ENCODE measurements at places on chromosomes 12 and 14.
A peak's percentile ranks its signal among the peaks of the same experiment; 100 is the strongest.

DNA sequence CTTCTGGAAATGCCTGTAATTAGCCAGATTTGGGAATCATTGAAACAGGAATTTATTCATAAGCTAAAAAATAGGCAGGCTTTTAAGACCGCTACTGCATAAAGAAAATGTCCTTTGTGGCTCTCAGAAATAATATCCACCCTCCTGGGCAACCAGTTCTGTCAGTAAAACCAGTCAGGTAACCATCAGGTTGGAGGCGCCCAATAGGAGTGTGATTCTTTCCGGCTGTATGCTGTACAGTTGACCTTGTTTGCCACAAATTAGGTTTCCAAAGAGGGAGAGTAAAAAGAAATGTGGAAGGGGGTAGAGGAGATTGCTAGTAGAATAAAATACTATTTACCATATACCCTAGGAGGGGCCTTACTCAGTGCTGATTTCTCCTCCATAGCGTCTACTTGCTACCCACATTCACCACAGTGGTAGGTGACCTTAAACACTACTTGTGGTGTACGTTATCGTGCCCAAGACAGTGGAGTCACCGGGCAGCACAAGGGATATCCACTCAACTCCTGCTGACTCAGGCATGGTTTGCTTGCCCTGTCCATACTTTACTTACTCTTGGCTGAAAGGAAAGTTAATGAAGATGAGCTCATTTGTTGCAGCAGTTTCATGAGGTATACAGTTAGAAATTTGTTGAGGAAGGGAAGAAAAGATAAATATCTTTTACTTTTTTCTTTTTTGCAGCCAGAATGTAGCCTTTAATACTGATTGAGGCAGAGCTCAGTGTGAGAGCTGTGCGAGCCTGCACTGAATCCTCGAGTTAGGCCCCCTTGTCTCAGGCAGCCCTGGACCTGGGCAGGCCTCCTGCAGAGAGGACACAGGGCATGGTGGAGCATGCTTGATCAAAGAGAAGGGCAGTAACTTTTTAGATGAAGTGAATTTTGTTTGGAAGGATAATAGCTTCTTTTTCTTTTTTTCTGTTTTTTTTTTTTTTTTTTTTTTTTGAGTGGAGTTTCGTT is 76.7 kb downstream of the DIP2B start:
- no peak for DNase-seq

GRCh38 chr12:58528271-58528670 is 392.0 kb downstream of the LRIG3 start:
- no peak for DNase-seq

DNA sequence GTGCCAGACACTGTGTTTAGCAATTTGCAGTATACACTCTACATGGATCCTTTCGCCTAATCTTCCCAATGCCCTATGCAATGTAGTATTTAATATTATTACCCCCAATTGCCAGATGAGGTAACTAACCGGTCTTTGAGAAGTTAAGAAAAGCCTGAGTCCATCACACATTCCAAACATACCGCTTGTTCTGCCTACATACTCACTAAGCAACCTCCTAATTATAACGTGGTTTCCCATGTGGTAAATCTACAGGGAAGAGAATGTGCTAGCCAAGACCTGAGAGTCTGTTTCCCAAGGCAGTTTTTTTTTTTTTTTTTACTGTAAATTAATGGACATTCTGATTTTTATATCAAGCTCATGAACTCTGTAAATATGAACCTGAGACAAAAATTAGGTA is 37.2 kb downstream of the ATP2B1 start:
- DNase-seq = no peak

- DNase-seq = no peak
These were observed 4.9 kb downstream of the PLD4 start for GRCh38 chr14:104929268-104930230.

DNA sequence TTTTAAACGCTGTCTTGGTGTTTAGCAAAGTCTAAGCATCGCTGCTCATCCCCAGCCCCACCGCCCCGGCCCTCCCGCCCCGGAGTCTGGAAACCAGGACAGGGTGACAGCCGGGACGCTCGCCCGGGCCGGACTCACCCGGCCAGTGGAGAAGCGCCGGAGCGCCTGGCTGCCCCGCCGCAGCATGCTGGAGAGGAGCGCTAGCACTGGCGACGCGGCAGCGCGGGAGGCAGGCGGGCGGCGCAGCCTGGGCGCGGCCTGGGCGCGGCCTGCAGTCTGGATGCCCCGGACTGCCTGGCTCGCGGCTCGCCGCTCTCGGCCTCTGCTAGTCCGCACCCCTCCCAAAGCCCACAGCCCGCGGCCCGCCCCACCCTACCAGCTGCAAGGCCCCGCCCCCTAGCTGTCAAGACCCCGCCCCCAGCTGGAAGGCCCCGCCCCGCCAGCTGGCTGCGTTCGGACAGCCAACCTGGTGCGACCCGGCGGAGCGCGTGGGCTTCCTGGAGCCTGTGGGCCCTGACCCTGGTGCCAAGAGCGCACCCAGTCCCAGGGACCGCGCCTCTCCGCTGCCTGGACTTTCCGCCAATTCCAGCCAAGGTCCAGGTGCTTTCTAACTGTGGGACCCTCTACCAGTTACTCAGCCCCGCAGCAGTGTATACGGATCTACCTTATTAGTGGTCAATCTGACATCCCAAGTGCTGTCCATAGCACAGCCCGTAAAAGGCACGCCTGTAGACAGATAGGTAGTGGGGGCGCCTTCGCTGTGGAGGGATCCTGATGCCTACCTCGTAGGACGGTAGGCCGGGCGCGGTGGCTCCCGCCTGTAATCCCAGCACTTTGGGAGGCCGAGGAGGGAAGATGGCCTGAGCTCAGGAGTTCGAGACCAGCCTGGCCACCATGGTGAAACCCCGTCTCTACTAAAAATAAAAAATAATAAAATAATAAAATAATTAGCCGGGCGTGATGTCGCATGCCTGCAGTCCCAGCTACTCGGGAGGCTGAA is at the start of gene ALDH1L2:
Gene ALDH1L2, minus strand, starts transcription at position 208 of the 1,000 bp plus-strand sequence. Its CDS starts 22 bp downstream, at position 186.
- no peak for DNase-seq

DNA sequence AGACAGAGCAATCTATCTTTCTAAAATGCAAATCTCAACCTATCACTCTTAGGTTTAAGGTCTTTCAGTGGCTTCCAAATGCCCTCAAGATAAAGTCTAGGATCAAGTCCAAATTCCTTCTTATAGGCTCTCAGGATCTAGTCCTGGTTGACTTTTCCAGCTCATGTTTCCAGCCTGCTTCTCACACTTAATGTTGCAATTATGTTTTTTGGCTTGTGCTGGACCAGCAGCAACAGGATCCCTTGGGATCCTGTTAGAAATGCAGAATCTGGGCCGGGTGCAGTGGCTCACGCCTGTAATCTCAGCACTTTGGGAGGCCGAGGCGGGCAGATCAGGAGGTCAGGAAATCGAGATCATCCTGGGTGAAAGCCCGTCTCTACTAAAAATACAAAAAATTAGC is 10.6 kb downstream of the GPR33 start:
- DNase-seq = no peak

- no peak for DNase-seq
These were observed 34.9 kb downstream of the RAD9B start for GRCh38 chr12:110536834-110537604.

DNA sequence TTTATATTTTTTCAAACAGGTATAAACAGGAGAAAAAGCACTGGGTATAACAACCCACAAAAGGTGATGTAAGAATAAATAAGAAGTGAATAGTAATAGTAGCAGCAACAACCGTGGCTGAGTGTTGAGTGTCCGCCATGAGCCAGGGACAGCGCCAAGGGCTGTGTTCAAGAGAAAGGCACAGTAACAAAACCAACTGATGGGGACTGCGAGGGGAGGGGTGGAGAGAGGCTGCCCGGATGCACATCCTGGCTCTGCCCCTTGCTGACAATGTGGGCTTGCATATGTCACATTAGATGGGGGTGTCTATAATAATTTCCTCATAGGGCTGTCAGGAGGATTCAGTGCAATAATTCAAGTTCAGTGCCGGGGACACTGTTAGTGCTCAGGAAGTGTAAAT is 912.4 kb downstream of the VRK1 start:
- no peak for DNase-seq

GRCh38 chr12:89333564-89334252 is 18.6 kb downstream of the DUSP6 start:
- DNase-seq = no peak

- no peak for DNase-seq
These were observed 203.6 kb downstream of the EFCAB11 start for GRCh38 chr14:89750908-89751392.

DNA sequence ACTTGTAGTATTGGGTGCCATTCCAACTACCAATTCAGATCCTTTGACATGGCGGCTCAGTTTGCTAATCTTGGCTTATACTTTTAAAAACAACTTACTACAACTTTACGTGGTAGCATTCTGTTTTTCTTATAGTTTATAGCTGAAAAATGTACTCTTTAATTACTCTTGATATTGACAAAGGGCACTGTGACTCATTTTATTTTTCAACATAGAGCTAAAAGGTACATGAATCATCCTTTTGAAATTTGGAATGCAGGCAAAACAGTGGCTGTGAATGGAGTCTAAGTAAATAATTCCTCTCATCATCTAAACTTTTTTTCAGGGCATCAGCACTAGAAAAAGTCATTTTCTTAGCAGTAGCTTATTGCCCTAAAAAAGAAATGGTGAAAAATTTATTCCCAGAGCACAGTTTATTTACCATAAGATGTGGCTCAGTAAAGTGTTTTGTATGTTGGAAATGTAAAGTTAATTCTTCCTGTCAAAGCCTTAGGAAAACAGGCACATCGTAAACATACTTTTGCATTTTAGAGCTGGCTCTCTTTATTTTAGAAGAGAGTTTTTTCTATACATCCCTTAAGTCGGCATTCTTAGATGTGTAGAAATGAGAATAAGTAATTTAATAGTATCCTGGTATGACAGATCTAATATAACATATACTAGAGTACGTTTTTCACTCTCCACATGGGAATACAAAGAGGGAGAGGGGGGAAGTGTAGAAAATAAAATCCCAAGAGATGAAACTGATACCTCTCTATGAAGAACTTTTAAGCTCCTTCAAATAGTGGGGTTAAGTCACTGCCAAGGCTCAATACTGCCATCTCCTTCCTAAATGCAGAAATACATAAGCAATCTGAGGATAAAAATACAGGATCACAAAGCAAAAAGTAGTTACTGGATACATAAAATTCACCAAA is 55.2 kb downstream of the SLC25A21 start:
- peak; percentile 29 for DNase-seq
